ENCODE measurements at places on chromosomes 1 and 21.

- no peak for DNase-seq
Measured at GRCh38 chr1:10644307-10645128, 151.9 kb downstream of the CASZ1 start.

GRCh38 chr1:31666263-31666963, 21.7 kb upstream of the PEF1 start:
- no peak for DNase-seq

DNA sequence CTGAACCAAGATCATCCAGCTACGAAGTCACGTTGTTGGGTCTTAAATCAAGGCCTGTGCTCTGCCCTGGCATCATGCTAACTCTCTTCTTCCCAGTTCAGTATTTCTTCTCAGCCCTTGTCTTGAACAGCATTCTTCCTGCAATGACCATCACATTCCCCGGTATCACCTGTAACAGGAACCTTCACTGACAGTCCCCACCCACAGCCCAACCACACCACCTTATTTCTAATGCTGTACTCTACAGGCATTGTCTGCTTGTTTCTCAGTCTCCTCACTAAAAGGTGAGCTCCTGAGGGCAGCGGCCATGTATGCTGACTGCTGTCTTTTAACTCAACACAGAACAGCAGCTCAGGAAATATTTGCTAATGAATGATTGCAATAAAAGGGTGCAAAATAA, 54.0 kb downstream of the DAB1 start:
- no peak for DNase-seq

DNA sequence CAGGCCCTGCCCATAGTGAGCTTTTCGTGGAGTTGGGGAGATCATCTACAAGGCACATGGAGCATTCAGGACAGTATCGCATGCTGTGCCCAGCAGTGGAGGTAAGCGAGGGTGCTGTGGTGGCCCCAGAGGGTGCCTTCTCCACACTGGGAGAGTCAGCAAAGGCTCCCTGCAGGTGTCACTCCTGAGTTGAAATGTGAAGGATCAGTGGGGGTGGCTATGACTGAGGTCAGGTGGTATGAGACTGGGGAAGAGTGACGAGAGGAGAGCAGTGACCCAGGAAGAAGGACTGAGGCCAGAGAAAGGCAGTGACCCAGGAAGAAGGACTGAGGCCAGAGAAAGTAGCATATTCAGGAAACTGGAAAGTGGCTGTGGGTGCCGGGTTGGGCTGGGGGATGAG, 53.0 kb downstream of the SPAG17 start:
- no peak for DNase-seq

DNA sequence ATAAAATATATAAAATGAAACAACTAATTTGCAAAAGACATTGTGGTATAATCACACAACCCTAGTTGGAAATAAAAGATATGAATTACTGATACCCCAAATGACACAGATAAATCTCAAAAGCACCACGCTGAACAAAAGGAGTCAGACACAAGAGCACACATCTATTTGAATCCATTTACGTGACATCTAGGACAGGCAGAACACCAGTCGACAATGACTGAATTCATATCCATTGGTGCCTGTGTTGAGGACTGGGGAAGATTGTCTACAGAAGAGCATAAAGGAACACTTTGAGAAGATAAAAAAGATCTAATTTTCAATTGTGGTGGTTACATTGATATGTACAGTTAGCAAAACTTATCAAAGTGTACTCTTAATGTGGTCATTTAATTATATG, 874.1 kb downstream of the LTN1 start:
- no peak for DNase-seq

GRCh38 chr1:62589321-62589720, 8.0 kb upstream of the ANGPTL3 start:
- DNase-seq: no peak

DNA sequence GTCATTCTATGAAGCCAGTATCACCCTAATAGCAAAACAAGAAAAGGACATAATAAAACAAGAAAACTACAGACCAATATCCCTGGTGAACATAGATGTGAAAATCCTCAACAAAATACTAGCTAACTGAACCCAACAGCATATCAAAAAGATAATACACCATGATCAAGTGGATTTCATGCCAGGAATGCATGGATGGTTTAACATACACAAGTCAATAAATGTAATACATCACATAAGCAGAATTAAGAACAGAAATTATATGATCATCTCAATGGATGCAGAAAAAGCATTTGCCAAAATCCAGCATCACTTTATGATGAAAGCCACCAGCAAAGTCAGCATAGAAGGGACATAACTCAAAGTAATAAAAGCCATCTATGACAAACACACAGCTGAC, 6.5 kb upstream of the PM20D1 start:
- DNase-seq: no peak

GRCh38 chr21:14312871-14313270, 70.1 kb downstream of the HSPA13 start:
- no peak for DNase-seq

DNA sequence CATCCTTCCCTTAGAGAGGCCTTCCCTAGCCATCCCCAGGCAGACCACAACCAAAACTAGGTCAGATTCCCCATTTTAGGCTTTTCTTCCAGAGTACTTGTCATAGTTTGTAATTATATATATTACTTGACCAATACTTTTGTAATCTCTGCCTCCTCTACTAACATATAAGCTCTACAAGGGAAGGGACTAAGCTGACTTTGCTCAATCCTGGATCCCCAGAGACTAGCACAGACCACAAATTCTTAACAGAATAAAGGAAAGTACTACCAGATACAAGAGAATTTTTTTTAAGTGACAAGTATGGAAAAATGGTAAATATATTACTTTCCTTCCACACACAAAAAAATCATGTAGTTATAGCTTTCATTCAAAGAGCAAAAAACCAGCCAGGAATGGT, 2.0 kb downstream of the ZMYM6 start:
- no peak for DNase-seq

GRCh38 chr1:204225841-204226735, 12.3 kb upstream of the GOLT1A start:
- no peak for DNase-seq

DNA sequence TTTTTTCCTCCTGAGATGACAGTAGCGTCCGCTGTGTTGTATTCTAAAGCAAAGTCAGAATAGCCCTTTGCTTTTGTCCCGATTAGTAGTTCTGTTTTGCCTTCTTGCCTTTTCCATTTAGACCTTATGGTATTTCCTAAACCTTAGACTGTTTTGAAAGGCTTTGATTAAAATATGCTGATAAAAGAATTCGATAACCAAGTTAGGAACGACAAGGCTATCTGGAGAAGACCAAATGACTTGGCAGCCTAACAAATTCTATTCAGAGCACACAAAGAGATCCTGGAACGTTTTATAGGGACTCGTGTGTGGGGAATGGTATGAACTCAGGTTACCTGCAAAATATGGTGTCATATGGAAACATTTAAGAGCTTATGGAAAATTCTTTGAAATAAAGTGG, 42.9 kb downstream of the NFIA start:
- DNase-seq: no peak

DNA sequence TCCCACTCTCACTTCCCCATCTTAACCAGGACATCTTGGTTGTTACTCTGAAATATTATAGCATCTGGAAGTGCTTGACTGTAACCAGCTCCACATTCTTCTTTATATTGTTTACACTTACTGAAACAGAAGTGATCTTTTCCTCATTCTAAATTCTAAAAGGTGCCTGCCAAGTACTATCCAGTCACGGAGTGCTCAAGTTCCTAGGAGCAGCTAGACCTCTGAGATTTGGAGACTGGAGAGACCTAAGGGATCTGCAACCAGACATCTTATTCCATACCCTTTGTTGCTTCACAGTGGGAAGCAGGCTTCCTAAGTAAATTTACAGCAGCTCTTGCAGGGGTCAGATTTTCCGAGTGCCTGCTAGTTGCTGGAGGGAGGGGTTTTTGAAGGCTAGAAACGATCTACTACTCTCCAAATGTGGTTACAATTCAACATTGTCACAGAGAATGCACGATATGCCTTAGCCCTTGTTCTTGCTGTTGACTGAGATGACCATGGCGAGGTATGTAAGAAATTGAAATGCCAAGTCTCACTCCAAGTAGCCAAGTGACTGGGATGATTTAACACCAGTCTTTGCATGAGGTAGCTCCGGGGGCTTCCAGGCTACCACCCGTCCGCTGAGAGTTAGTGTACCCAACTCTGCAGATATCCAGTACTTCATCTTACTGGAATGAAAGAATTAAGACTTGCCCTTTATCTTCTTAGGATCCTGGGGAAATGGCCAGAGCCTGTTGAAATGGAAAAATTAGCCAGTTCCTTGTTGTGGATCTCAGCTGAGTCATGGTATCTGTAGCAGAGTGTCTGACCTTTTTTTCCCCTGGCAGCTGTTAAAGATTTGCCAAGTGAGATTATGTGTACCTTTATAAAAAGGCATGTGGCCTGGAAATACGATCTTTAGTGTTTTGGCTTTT, 150.8 kb downstream of the MAST2 start:
- no peak for DNase-seq

DNA sequence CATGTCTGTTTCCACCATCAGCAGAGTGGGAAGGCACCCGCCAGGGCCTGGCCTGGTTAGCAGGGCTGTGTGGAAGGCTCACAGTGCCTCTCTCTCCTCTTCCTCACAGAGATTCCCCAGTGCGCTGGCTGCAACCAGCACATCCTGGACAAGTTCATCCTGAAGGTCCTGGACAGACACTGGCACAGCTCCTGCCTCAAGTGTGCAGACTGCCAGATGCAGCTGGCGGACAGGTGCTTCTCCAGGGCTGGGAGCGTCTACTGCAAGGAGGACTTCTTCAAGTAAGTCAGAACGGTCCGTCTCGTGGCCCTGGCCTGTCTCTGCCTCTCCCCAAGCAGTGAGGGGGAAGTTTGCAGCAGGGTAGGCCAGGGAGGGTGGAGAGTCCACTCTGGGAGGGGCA, 18.1 kb downstream of the LHX4 start:
- no peak for DNase-seq

DNA sequence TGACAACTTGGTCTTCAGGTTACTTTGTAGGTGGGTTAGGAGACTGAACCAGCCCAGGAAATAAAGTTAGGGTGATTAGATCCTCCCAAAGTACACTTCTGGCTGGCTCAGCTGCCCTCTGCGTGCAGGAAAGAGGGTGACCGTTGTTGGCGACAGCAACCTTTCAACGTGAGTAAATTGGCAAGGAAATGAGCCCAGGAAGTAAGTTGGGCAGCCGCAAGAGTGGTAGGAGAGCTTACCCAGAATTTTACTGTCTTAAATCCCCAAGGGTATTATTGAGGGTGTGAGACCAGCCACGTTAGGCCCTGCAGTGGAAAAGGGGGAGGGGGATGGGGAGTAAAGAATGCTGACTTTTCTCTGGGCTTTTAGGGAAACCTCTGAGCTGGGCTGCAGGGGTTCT, 1.6 kb downstream of the TENT5C start:
- no peak for DNase-seq

- DNase-seq: peak; percentile 17
Measured at GRCh38 chr21:46295996-46296752, 10.0 kb downstream of the YBEY start.

DNA sequence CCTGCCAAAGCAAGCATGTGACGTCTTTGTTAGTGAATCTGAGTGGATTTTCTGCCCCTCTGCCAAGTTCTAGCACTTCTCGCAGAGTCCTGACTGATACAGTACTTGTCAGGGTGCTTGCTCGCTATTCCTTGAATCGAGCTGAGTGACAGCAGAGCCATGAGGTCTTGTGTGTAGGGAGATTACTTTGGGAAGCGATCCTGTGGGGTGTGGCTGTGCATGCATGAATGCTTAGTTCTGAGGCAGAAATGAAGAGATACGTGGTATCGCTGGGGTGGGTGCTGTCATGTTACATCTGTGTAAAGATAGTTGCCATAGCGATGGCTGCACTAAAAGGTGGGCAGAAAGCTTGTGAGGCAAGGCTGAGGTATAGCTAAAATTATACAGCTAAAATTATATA, 19.3 kb upstream of the DNAJC28 start:
- DNase-seq: no peak

GRCh38 chr1:40689737-40690136, 1.8 kb upstream of the NFYC start:
- DNase-seq: no peak
